NCI-H146 (cell line): ENCODE measurements at places on chromosomes 3 and 15.

DNA sequence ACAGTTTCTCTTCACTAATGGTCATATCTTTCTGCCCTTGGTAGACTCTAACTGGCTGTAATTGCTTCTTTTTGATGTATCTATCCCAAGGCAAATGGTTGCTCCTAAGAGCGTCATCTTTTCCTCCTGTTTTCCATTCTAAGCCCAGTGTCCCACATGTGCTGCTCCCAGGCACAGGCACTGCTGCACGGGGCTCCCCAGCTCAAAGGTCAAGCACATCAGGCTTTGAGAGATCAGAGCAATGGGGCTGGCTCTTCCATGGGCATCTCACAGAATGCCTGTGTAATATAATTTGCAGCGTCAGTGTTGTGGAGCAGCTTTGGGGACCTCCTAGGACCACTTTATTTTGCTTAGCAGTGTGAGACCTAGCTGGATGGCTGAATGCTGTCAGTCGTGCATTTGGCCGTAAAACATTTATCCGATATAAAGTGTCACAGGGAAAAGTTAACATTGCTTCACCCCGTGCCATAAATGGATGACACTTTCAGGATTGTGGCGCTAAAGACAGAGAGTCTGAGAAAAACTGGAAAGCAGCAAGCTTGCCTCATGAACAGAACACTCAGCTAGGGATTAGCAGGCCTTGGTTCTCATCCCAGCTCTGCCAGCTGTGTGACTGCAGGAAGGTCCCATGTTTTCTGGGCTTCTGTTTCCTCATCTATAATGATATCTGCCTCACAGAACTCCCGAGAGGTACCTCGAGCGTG, 277.5 kb upstream of the TBL1XR1 start:
- no peak for DNase-seq

- DNase-seq: no peak
These were observed 185.3 kb upstream of the FEZF2 start for GRCh38 chr3:62558549-62559112.

DNA sequence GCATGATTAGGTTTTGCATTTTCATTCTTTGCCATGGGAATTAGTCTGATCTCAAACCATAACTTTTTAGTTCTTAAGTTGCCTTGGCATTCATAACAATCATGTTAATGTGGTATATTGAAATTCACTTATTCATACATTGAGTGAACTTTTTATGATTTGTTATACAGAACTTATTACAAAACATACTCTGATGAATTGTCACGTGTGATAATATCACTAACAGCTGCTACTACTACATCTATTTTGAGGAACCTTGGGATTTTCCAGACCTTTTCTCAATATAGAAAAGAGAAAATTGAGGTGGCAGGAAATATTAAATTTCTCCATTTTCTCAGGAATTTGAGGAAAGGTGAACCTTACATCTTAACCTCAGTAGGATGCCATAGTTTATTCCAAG, 9.2 kb downstream of the LXN start:
- no peak for DNase-seq

DNA sequence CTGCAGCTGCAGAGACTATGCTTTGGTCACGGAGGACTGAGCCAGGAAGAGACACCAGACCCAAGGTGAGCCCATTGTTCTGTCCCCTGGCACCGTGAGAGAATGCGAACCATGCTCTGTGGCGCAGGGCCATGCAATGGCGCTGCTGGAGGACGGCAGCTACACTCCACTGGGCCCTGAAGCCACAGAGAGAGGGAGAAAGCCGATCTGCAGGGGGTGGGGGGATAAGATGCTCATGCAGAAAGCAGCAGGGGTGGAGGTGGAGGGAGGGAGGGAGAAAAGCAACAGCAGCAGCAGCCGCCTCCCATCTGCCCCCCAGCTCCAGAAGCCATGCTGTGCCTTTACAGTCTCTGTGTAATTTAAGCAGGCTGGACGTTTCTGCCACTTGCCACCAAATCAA, 5.3 kb downstream of the BDH1 start:
- peak; percentile 59 for DNase-seq

DNA sequence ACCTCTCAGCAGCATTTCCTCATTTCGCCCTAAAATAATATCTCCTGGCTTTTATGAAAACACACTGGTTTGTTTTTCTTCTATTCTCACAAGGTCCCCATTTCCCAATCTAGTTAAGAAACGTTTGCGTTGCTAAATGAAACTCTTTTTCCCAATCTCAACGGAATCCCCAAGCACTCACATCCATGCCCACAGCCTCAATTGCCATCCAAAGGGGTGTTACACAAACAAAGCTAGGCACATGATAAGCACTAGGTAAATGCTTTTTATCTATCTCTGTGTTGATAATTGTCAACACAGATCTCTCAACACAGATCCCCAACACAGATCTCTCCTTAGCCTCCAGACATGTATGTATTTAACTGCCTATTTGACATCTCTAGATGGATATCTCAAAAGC, 35.2 kb upstream of the TF start:
- DNase-seq: no peak

DNA sequence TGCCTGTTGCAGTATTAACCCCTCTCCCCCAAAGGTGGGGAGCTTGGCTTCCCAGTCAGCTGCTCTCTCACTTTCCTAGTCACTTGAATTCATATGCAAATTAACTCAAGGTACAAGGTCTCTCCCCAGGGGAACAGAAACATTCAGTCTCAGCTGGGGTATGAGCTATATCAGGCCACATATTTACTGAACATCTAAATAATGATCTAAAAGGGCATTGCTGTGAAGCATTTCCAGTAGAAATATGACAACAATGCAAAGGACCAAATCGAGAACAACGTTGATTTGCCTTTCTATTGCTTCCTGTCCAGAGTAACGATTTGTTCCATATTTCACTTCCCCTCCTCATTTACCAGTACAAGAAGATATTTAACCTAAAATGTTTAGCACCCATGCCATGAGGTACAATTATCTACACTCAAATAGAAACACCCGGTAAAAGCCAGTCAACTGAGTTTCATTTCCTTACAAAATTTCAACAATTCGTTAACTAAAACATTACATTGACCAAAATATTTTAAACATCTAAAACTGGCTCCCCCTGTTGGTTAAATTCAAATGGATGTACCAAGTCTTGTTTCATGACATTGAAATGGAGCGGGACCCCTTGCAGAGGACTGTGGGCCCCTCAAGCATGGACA, 36.5 kb upstream of the KLHL6 start:
- DNase-seq: no peak

GRCh38 chr3:169323578-169324451, 339.7 kb downstream of the MECOM start:
- DNase-seq: no peak

GRCh38 chr15:98541519-98541918, 106.8 kb upstream of the IGF1R start:
- DNase-seq: no peak

- peak; percentile 55 for DNase-seq
These were observed at the start of gene DOCK3 for GRCh38 chr3:50674349-50675178. Gene DOCK3, plus strand, starts transcription at chr3:50674927. Its CDS starts 337 bp downstream, at chr3:50675264.

GRCh38 chr3:183455089-183455488, 26.7 kb upstream of the MCF2L2 start:
- DNase-seq: peak; percentile 74

- no peak for DNase-seq
These were observed 95.4 kb downstream of the SRGAP3 start for GRCh38 chr3:9153904-9154619.

GRCh38 chr3:73624821-73625665, at the start of gene PDZRN3:
Gene PDZRN3, minus strand, starts transcription at chr3:73624941.
- peak; percentile 69 for DNase-seq

DNA sequence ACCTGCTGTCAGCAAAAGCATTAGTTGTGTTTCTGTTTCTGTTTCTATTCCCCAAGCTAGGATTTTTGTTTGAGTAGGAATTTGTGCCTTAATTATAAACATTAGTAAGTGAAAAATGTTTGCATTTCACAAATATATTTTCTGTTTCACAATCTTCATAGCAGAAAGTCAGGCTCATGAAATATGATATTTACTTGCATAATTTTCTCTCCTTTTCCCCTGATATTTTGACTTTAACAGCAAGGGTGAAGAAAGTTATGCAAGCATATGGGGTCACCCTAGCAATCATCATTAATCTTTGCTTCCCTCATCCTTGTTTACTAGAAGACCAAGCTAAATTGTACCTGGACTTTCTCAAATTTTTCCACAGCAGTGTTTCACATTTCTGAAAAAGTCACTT, 140.3 kb upstream of the SEMA6D start:
- no peak for DNase-seq

GRCh38 chr15:100078511-100079220, 263.1 kb downstream of the ADAMTS17 start:
- no peak for DNase-seq
